NCI-H187 (cell line): ENCODE measurements at places on chromosomes 2 and 18.

DNA sequence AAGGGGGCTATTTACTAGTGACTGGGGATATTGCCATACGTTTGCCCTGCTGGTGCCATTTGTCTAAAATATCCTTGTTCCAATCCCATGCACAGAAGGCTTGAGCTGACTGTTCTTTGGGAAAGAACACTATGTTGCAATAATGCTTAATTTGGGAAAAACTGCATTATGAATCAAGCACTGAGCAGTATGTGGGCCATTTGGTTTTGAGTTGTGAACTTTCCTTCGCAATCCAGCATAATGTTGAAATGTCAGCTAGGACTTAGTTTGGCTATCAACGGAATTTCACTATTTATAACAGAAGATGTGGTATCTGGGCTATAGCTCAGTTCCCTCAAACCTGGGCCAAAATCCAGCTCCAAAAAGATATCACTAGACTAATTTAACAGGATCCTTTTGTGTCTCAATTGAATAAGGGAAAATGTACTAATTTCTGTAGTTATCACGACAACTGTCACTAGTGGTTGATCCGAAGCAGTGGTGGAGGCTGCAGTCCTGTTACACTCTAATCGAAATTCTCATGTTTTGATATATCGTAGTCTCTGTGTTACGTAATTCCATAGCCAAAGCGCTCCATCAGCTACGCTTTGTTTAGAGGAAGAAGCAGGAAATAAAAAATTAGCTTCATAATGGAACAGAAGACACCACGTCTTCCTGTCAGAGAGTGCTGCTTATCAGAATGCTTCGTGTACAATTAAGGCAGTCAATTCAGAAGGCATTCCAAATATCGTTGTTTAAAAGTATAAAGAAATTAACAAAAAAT lies 686.8 kb upstream of the SALL3 start:
- DNase-seq = no peak

GRCh38 chr2:54058449-54058848 lies 57.0 kb upstream of the ACYP2 start:
- no peak for DNase-seq

GRCh38 chr2:109218087-109218791 lies 89.2 kb downstream of the SH3RF3 start:
- DNase-seq = no peak

DNA sequence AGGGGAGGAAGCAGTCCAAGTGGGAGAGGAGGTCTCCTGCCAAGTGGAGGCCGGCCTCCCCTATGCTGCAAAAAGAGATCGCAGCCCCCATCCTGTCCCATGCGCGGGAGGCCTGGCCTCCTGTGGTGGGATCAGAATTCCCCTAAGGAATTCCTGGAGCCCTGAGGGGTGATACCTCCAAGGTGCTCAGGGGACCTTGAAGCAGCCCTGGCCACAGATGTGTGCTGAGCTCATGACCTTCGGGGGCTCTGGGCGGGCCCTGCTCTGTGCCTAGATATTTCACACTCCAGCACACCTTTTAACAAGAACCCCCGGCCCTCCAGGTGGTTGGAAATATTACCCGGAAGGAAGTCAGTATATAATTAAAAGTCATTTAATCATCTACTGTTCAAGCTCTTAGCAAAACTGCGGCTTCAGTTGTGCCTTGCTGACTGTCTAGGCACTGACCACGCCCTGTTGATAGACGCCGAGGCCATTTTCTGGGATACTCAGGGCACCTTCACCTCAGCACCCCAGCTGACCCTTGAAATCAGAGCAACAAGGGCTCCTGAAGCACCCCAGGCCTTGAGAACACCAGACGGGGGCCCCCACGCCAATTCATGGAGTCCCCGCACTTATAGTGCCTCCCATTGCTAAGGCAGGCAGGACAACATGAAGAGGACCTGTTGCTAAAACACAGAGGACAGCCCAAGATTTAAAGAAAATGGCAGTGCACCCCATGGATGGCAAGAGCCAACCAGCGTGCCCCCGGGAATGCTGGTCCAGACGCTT lies 119.1 kb downstream of the NDUFA10 start:
- no peak for DNase-seq

GRCh38 chr18:59232309-59233016 lies 12.5 kb downstream of the GRP start:
- DNase-seq = no peak

GRCh38 chr2:158211502-158211901 lies 109.8 kb downstream of the UPP2 start:
- DNase-seq = no peak

- DNase-seq = no peak
Measured at GRCh38 chr2:190574169-190574568, 39.6 kb upstream of the NEMP2 start.

- DNase-seq = no peak
Measured at GRCh38 chr2:106124905-106125549, 69.1 kb downstream of the UXS1 start.

- no peak for DNase-seq
Measured at GRCh38 chr18:26271917-26272549, 45.8 kb downstream of the TAF4B start.

GRCh38 chr2:23420091-23420839 lies 35.3 kb downstream of the KLHL29 start:
- DNase-seq = no peak

GRCh38 chr2:240815761-240816583 lies 4.0 kb downstream of the KIF1A start:
- DNase-seq = no peak

DNA sequence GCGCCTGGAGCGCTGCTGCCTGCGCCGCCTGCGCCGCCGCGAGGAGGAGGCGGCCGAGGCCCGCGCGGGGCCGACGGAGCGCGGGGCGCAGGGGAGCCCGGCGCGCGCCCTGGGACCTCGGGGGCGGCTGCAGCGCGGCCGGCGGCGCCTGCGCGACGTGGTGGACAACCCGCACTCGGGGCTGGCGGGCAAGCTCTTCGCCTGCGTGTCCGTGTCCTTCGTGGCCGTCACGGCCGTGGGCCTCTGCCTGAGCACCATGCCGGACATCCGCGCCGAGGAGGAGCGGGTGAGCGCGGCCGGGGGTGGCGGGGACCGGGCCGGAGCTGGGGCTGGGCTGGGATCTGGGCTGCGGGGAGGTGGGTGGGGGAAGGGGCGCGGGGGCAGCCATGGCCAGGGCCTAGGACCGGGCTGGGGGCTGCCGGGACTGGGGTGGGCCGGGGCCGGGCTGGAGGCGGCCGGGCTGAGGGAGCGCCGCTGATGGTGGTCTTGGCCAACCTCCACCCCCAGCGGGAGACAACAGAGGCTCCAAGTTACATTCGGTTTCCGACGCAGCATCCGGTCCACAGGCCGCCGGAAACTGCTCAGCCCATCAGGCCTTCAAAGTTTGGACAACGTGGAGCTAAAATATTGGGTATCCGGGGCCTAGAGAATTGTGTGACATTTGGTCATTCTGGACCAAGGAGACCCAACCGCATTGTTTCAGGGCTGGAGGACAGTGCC lies 66.4 kb downstream of the KCNG2 start:
- no peak for DNase-seq

DNA sequence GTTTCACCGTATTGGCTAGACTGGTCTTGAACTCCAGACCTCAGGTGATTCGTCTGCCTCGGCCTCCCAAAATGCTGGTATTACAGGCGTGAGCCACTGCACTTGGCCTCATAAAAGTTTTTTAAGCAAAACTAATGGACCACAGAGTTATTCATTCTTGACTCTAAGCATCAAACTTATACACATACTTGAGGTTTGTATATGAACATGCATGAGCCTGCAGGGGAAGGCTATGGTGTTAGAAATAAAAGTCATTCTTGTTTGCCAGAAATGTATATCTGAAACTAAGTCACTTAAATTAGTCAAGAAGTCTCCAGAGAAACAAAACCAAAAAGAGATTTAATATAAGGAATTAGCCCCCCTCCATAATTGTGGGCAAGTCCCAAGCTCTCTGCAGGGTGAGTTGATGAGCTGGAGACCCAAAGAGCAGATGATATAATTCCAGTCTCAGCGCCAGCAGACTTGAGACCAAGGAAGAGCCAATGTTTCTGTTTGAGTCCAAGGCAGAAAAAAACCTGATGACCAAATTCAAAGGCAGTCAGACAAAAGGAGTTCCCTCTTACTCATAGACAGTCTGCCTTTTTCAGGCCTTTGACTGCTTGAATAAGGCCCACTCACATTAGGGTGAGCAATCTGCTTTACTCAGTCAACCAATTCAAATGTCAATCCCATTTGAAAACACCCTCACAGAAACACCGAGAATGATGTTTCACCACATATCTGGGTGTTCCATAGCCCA lies 69.0 kb upstream of the DSG1 start:
- no peak for DNase-seq

GRCh38 chr2:204197336-204198005 lies 260.9 kb downstream of the ICOS start:
- DNase-seq = no peak

DNA sequence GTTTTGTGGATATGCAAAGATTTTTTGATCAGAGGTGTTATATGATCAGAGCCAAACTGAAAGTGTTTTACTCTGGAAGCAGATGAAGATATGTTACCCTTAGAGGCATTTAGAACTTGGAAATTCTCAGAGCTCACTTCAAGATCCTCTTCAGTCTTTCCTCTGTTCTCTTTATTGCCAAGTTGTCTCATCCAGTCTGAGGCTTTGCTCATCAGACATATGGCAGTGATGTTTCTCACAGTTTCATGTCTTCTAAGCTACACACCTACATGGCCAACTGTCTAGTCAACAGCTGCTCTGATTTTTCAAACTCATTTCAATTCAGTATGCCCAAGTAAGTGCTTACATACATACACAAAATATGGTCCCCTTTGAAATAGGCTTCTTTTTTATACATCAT lies 1504.3 kb upstream of the PIK3C3 start:
- DNase-seq = no peak

DNA sequence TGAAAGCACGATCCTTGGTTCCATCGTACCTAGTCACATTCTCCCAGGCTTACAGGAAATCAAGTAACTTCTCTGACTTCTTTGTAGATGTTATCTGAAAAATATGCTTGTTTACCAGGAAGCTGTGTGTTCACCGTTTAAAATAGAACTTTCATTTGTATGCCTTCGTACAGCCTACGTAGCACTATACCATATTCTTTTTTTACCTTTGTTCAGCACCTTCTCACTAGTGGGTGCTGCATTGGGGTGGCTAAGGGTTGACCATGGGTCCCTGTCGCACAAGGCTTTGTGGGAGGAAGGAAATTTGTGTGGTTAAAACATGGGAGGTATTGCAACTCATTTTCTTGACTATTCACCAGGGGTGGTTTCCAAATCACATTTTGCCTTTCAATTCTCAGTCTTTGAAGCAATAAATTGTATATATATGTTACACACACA lies 16.6 kb downstream of the MALT1 start:
- DNase-seq = no peak

DNA sequence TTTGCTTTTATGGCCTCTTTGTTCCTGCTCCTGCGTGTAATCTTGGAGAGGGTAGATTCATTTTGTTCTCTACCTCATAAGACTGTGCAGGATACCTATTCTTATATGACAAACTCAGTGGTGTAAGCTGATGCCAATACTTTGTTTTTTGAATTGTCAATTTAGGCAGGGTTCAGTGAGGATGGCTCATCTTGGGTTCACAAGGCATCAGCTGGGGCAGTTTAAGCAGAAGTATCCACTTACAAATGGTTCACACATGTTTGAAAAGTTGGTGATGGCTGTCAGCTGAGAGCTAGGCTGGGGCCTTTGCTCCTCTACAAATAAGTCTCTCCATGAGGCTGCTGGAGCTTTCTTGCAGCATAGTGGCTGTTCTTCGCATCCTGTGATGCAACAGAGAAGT lies 920.6 kb upstream of the PIK3C3 start:
- no peak for DNase-seq

DNA sequence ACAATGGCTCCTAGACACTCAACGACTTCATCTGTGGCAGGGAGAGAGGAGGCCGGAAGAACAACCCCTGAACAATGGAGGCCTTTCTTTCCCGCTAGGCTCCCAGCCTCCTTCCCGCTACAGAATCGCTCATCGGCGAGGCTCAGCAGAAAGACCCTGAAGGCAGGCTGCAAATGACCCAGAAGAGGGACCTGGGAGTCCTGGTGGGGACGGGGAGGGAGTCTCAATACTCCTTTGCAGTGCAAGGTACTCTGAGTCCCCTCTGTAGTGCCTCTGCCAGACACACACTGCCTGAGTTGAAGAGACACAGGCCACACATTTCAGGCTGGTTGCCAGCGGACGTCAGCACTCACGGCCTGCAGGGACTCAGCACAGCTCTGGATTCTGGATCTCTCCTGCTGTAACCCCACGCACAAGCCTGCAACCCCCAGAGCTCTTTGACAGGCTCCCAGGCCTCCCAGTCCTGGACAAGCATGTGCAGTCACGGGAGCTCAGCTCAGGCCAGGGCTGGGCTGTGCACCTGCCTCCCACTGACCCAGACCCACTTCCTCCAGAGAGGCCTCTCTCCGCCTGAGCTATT lies 6.1 kb downstream of the GPR17 start:
- no peak for DNase-seq

DNA sequence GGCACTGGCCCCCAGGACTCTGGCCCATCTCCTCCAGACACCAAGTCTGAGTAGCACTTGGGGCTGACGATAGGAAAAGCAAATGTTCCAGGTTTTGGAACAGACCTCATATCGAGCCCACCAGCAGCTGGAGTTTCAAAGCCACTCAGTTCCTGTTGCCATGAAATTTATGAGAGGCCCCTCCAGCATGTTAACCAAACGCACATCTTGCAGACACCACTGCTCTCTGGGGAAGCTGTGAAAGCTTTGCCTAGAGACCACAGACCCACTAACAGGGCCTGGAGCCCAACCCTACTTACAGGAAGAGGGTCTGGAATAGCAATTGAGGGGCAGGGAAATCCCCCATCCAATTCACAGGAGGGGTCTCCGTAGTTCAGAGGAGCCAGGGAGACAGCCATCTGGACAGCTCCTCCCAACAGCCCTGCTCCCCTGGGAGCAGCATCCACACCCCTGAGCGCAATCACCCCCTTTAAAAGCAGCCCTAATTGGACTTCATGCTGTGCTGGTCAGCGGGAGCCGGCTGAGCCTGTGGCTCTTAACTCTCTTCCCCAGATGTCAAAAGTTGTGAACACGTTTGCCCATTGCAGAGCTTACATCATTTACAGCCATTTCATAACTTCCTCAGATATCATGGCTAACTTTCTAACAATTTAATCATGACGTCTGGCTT lies 81.3 kb downstream of the TGFA start:
- DNase-seq = no peak

DNA sequence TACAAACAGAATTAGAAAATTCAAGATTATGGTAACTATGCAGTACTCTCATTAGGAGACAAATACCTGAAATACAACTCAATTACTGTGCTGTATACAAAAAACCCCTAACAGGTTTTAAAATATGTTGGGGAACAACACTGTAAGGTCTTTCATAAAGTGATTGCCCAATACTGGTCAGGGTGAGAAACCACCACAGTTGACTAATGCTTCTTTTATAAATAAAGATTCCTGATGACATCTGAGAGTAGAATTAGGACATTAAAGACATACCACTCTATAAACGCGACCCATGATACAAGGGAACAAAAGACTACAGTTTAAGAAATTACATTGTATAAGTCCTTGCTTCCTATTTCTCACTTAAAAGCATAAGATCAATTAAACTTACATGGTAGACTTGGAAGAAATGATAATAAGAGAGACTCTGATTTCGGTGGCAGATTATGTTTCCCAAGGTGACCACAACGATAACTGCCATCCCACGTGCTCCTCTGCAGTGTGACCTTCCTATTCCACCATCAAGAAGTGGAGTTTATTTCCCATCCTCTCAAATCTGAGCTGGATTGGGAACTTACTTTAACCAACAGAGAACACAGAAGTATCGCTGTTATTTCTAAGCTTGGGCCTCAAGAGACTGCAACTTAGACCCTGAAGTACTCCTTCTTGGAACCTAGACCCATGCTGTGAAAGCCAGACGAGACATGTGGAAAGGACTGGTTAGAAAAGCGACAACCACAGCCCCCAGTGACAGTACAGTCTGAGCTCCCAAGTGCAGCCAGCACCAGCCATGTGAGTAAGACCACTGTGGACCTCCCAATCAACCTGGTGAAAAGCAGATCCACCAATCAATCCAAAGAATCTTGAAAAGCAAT lies 52.3 kb downstream of the ZNF521 start:
- DNase-seq = no peak
